ENCODE measurements at places on chromosomes 16 and 17. TPM values are rescaled to one million over a fixed set of nuclear protein-coding genes. Genes with fewer than 3 reads are reported as not detected.
A peak's percentile ranks its signal among the peaks of the same experiment; 100 is the strongest.

DNA sequence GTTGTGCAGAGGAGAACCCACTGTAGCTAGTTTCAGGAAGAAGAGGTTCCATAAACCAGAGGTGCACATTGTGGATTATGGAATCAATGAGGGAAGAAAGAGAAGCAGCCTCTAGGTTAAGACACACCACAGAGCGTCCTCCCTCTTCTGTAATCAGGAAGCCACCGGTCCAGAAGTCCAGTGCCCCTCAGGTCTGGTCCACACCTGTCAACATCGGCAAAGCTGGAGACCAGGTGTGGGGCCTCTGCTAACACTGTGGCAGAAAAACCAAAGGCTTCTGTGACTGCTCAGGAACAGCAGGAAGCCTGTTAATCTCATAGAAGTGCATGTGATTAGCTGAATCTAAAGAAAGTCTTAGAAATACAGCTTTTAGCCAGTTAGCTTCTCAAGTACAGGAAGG lies 23.3 kb downstream of the LIMD2 start:
- H3K36me3 ChIP-seq, result peaks cover 3% of the 10 kb centered on the region
- no peaks in the 10 kb centered on the region for H3K27me3 ChIP-seq
- no peak for DNase-seq
- H3K4me3 ChIP-seq, result peak overlapping the region; percentile 20
- peaks cover 21% of the 10 kb centered on the region for H3K4me1 ChIP-seq

DNA sequence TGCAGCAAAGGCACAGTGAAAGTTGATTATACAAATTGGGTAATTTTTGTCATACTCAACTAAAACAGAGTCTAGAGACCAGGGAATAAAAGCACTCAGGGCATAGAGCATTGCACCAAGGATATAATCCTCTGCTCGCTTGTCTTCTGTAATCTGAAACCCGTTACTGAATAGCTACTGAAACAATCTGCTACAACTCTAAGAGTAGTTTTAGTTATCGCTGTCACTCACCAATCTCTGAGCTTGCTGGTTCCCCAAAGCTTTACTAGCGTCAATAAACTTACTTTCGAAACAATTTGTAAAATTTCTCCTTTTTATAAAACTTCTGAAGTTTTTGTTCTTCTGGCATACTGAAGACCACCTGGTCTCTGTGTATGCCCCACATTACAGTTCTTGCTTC lies 22.9 kb upstream of the SLC35G3 start:
- H3K36me3 ChIP-seq, result no peaks in the 10 kb centered on the region
- DNase-seq, result no peak
- no peak overlapping the region for H3K4me3 ChIP-seq
- H3K4me1 ChIP-seq, result no peaks in the 10 kb centered on the region
- no peak overlapping the region for H3K27ac ChIP-seq

DNA sequence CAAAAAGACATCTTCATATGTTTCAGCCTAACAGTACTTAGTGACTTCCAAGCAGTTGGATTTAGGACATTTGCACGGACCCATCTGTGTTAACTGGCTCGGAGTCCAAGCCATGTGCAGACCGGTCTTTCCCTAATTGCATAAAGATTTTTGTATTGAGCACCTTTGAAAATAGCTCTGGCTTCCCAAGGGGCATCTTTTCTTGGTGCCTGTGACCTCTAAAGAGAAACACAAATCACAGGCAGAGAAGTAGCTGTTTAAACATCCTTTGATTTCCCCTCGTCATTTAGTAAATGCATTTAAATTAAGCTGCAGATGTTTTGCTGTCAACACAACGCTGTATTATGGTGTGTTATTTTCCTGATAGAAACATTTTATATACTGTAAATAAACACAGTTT lies 288.2 kb upstream of the SALL1 start:
- H3K27ac ChIP-seq, result no peak overlapping the region
- DNase-seq, result no peak
- H3K4me3 ChIP-seq, result no peak overlapping the region
- peaks cover 16% of the 10 kb centered on the region for H3K27me3 ChIP-seq
- H3K4me1 ChIP-seq, result peaks cover 4% of the 10 kb centered on the region

- no peak overlapping the region for H3K4me3 ChIP-seq
- DNase-seq, result no peak
- H3K36me3 ChIP-seq, result no peaks in the 10 kb centered on the region
- no peaks in the 10 kb centered on the region for H3K4me1 ChIP-seq
- H3K27me3 ChIP-seq, result no peaks in the 10 kb centered on the region
- H3K27ac ChIP-seq, result no peak overlapping the region
Observed at GRCh38 chr17:65678546-65678945, 117.1 kb upstream of the AXIN2 start.

- no peak for DNase-seq
- H3K4me1 ChIP-seq, result no peaks in the 10 kb centered on the region
- peaks cover 25% of the 10 kb centered on the region for H3K27me3 ChIP-seq
- H3K36me3 ChIP-seq, result no peaks in the 10 kb centered on the region
- no peak overlapping the region for H3K27ac ChIP-seq
Observed at GRCh38 chr17:334974-335481, 17.6 kb downstream of the RPH3AL start.

GRCh38 chr17:82740906-82741759 lies 5.7 kb downstream of the FN3K start:
- no peak overlapping the region for H3K4me3 ChIP-seq
- H3K27me3 ChIP-seq, result no peaks in the 10 kb centered on the region
- H3K4me1 ChIP-seq, result no peaks in the 10 kb centered on the region
- no peak overlapping the region for H3K27ac ChIP-seq
- peaks cover 5% of the 10 kb centered on the region for H3K36me3 ChIP-seq
- no peak for DNase-seq

DNA sequence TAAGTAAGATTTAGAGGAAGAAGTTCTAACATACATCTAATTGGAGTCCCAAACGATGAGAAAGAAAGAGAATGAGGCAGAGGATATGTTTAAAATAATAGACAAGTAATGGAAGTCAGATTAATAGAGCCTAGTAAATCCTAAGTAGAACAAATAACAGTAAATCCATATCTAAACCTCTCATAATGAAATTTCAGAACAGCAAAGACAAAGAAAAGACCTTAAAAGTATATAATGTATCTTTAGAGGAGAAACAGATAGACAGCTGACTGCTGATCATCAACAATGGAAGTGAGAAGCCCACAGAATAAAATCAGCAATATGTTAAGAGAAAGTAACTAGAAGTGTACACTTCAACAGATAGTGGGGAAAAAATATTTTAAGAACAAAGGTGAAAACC lies 536.2 kb upstream of the ZFHX3 start:
- no peaks in the 10 kb centered on the region for H3K27me3 ChIP-seq
- H3K4me3 ChIP-seq, result no peak overlapping the region
- no peak for DNase-seq
- H3K27ac ChIP-seq, result no peak overlapping the region
- no peaks in the 10 kb centered on the region for H3K4me1 ChIP-seq
- no peaks in the 10 kb centered on the region for H3K36me3 ChIP-seq

DNA sequence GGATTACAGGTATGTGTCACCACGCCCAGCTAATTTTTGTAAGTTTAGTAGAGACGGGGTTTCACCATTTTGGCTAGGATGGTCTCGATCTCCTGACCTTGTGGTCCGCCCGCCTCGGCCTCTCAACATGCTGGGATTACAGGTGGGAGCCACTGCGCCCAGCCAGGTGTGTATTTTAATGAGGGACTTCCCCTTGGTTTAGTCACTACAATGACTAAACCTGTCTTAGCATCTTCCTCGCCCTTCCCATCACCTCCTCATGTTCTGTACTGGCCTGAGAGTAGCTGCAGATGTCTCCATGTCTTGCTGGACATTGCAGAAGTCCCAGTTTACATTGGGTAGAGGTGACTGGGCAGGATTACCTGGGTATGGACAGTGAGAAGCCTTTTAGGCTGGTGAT lies 9.6 kb downstream of the SLC7A6 start:
- H3K4me1 ChIP-seq, result no peaks in the 10 kb centered on the region
- H3K27me3 ChIP-seq, result no peaks in the 10 kb centered on the region
- H3K36me3 ChIP-seq, result peaks cover 6% of the 10 kb centered on the region
- DNase-seq, result no peak

GRCh38 chr16:10877472-10877946 lies 507 bp downstream of the CIITA start:
- H3K27ac ChIP-seq, result no peak overlapping the region
- H3K36me3 ChIP-seq, result no peaks in the 10 kb centered on the region
- H3K4me1 ChIP-seq, result peaks cover 19% of the 10 kb centered on the region
- no peak for DNase-seq

LRRC37B gene
- total RNA-seq, result 10.0 TPM

MYH8 gene
- not detected for total RNA-seq

SEZ6 gene
- total RNA-seq, result not detected

SOX8 gene
- 0.98 TPM for total RNA-seq

CLEC18C gene
- 1.4 TPM for total RNA-seq

CDR2 gene
- 56.5 TPM for total RNA-seq

RHBDF1 gene
- total RNA-seq, result 55.5 TPM

ITGAL gene
- 0.23 TPM for total RNA-seq

CXCL16 gene
- total RNA-seq, result 3.2 TPM

Data from astrocyte (in vitro differentiated cells and primary cell).